ENCODE measurements at places on chromosomes 12 and 14.
A peak's percentile ranks its signal among the peaks of the same experiment; 100 is the strongest.

- DNase-seq = no peak
Observed at GRCh38 chr12:2886768-2887450, 3.8 kb upstream of the TULP3 start.

- DNase-seq = peak; percentile 46
Observed at GRCh38 chr12:118404876-118405521, 28.6 kb downstream of the SUDS3 start.

DNA sequence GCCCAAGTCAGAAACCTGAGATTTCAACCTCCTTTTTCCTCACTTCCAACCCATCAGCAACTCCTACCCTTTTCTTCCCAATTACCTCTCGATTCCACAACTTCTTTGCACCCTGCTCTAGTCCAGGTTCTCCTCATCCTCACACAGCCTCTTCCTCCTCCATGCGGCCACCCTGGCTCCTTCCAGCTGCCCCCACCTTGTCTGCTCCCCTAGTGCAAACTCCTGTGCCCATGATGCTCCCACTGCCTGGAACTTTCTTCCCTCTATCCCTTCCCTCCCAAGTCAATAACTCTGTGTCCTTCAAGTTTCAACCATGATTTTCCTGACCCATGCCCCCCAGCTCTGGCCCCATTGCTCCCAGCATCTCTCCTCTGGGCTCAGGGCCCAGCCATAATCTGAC lies 17.3 kb downstream of the SELPLG start:
- DNase-seq = no peak

DNA sequence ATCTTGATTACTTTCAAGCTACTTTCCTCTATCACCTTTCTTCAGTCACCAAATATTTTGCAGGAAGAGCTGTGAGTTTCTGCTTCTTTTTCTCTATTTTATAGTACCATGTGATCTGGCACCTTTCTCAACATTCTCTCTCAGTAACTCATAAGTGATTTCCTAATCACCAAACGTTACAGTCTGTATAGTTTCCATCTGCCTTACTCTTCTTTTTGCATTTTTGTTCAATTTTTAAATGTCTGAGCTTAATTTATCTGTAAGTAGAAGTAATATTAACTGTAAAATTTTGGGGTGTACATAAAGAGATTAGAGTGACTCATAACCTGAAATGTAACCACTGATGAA lies 422.1 kb upstream of the SYT1 start:
- DNase-seq = no peak

- DNase-seq = no peak
Observed at GRCh38 chr14:61599942-61600341, 95.4 kb upstream of the HIF1A start.

- peak; percentile 81 for DNase-seq
Observed at GRCh38 chr14:55071870-55072640, 20.6 kb downstream of the MAPK1IP1L start.

GRCh38 chr12:63918800-63919300 lies 74.3 kb downstream of the SRGAP1 start:
- no peak for DNase-seq

DNA sequence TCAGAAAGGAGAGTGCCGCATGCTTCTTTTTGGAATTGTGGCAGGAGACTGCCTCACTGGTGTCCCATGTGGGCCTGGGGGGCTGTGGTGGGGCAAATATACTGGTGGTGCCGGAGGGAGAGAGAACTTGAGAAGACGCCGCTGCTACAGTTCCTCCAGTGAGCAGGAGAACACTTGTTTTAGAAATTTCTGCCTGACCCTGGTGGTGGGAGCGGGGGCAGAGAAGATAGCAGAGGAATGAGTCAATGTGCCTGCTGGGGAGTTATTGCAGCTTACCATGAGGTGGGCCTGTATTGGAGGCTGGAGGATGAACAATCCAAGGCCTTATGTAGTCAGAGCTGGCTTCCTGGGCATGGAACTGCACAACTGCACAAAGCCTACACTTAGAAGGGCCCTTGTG lies 211.8 kb downstream of the SNAPC1 start:
- no peak for DNase-seq

DNA sequence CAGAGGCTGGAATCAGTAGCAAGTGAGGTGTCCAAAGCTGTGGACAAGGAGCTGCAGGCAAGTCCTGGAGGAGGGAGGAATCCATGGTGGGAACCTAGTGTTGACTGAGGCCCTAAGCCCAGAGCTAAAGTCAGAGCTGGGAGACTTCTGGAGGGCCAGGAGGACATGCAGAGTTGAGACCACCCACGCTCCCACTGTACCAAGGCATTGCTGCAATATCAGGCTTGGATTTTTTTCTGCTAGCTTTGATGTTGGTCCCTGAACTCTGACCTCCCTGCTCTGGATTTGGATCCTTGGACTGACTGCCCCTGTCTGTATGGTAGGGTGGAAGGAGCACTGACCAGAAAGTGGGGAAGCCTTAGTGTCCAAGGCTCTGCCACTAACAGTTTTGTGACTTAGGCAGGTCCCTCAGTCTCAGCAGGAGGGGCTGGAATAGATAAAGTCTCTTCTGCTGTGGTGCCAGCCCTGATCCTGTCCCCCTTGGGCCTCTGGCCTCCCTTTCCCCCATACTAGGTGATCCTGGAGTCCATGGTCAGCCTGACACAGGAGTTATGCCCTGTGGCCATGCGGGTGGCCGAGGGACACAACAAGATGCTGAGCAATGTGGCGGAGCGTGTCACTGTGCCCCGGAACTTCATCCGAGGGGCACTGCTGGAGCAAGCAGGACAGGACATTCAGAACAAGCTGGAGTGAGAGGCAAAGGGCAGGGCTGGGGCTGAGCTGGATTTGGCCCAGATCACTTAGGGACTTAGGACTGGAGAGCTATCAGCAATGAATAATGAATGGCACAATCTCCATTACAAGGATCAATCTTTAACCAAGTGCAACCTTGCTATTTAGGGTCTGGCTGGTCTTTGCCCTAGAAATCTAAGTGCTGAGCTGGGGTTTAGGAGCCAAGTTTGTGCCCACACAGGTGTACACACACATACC lies 9.4 kb downstream of the CARMIL3 start:
- no peak for DNase-seq

DNA sequence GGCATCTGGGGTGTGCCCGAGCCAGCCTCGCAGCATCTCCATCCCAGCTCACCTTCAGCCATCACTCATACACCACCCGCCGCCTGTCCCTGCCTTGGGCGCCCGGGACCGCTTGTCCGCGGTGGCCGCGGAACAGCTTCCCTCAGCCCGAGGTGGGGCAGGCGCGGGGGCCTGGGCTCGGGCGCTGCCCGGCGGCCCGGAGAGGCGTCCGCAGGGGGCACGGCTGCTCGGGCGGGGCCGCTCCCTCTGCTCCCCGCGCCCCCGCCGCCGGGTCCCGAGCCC lies 430 bp downstream of the SLC41A2 start:
- no peak for DNase-seq

DNA sequence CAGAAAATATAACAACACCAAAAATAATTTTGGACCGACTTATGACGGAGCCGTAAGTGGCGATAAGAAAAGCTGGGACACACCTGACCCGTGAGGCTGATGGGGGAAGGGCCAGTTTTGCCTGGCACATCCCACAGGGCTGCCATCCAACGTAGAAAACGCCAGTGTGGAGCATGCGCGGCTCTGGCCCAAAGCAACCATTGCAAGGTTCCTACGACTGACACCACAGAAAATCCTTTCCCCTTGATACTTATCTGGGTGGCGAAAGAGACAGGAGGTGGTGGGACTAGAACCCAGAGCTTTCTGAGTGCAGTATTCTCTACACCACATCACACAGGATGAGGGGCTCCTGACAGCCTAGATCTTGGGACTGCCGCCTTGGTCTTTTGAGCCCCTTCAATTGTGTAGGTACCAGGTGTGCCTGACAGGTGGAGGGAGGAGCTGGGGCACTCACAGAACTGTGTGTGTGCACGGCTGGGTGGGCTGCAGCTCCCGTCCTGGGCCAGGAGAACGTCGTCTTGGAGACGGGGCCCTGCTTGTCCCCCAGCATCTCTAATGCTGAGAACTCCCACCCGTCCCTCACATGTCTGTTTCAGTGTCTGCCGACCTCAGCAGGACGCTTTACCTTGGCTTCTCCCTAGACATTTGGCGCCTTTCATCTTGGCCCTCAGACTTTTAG lies 17.4 kb upstream of the CACNA2D4 start:
- no peak for DNase-seq

GRCh38 chr12:7068240-7068993 lies 7.9 kb downstream of the C1S start:
- DNase-seq = peak; percentile 52

DNA sequence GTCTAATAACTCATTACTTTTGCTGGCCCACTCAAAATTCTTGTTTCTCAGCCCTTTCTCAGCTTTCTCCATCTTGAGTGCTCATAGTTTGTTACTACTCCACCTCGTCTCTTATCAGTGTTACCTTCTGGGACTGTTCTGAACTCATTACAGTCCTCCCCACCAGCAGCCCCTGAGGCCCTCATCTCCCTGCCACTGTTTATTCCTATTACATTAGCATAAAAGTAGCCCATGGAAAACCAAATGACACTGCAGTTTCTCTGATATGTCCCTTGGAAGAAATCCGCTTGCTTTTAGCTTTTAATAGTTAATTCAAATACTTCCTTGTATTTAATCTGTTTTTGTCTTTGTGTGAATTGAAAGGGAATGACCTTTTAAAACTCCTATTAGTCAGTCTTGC lies 7.6 kb downstream of the AKAP6 start:
- no peak for DNase-seq

- DNase-seq = no peak
Observed at GRCh38 chr12:128018067-128018466, 248.9 kb upstream of the TMEM132C start.

DNA sequence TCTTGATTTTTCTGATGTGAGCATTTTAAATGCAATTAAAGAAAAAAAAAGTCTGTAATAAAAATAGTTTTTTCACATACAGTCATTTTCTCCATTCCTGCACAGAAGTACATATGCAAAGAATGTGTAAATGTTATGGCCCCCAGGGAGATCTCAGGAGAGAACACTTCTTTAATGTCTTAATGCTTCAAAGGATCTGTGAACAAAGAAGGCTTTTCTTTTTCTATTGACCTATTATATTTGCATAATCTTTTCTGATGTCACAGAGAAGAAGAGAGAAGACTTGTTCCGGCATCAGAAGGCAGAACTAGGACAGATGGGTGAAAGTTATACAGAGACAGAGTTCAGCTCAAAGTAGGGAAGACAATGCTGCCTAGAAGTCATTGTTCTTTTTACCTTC lies 413.5 kb upstream of the STXBP6 start:
- no peak for DNase-seq

DNA sequence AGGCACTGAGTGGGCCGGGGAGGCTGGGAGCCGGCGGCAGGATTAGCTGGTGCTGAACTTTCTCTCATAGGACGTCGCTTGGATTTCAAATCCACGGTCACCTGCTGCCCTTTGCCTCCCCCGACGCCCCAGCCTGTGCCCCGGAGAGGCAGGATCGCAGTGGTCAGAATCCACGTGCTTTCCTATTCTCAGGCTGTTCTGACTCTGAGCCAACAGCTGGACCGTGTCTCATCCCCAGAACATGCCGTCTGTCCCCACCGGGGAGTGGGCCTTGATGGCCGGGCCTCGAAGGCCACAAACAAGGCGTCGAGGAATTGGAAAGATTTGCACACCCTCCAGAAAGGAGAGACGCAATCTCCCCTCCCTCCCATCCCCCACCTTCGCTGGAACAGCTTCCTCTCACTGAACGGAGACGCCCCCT lies 18.5 kb upstream of the MLXIP start:
- no peak for DNase-seq

- peak; percentile 48 for DNase-seq
Observed at GRCh38 chr14:105852378-105853088, 326.1 kb downstream of the TMEM121 start.

DNA sequence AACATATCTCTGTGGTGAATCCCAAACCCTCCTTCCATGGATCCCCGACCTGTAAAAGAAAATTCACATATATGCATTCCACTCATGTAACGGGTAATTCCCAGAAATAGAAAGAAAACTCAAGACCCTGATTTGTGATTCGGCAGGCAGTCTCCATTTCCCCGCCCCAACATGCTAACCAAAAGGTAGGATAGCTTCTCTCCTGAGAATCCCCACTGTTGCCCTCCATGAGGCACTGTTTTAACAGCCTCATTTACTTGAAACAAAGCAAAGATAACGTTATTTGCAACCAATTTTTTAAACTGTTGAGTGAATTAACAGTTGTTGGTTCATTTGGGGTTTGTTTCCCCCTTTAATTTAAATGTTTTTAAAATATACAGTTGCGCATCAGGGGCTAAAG lies 774 bp upstream of the SLC2A13 start:
- DNase-seq = no peak

GRCh38 chr14:59638885-59639284 lies 62.3 kb upstream of the CCDC175 start:
- no peak for DNase-seq

DNA sequence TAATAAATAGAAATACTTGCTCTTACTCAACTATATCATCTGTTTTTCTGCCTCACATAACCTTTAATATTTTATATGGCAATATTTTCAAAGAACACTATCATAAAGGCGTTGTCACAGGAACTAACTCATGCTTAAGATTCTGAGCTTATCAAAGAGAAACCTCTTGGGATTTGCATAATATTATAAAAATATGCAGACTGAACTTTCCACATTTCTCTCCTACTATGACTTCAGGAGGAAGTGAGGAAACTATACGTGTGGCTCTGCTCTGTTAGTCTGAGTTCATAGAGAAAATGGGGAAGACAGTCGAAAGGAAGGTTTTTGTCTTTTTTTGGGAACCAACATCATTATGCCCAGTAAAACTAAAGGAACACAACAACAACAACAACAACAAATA lies 124.7 kb downstream of the GARIN6 start:
- DNase-seq = no peak

GRCh38 chr14:67285876-67286452 lies 44.7 kb downstream of the PALS1 start:
- no peak for DNase-seq

GRCh38 chr12:115380546-115381120 lies 696.7 kb upstream of the TBX3 start:
- no peak for DNase-seq

Data from heart left ventricle (tissue), 16 donors.